ENCODE measurements at places on chromosomes 1 and 21. TPM values are rescaled to one million over a fixed set of nuclear protein-coding genes. Genes with fewer than 3 reads are reported as not detected.

DNA sequence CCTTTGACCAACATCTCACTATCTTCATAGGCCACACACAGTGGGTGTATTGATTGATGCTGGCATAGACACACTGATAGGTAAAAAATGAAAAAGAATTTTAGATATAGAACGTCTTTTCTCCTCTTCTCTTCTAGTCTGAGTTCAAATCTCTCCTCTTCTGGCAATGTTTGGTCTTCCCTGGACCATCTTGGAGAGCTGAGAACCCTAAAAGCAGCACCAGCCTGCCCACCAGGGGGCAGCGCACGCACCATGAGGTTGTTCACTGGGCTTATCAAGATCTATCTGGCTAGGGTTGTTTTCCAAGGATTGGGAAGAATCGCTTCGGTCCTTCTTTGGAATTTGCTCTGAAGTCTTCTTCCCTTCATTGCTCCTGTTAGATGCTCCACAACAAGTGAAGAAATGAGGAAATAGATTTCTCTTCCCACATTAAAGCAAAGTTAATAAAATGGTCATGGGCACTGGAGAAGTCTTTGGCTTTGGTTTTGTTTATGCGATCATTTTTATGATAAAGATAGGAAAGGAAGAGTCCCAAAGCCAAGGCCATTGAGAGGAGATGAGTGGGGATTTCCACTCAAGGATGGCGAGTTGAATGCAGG lies 104.0 kb upstream of the OLIG2 start:
- H3K36me3 ChIP-seq: no peaks in the 10 kb centered on the region
- H3K4me3 ChIP-seq: no peak overlapping the region
- no peak for DNase-seq
- peaks cover 7% of the 10 kb centered on the region for H3K27me3 ChIP-seq

- peaks cover 12% of the 10 kb centered on the region for H3K4me1 ChIP-seq
- peaks cover 12% of the 10 kb centered on the region for H3K36me3 ChIP-seq
- no peak for DNase-seq
- H3K4me3 ChIP-seq: no peak overlapping the region
- no peak overlapping the region for H3K27ac ChIP-seq
Observed at GRCh38 chr21:41895643-41896493, 16.7 kb upstream of the PRDM15 start.

- H3K4me3 ChIP-seq: no peak overlapping the region
- no peak overlapping the region for H3K27ac ChIP-seq
- peaks cover 3% of the 10 kb centered on the region for H3K4me1 ChIP-seq
- no peaks in the 10 kb centered on the region for H3K27me3 ChIP-seq
Observed at GRCh38 chr1:168879896-168880734, 151.1 kb upstream of the DPT start.

OVAAL gene
- not detected for polyA plus RNA-seq

- H3K4me1 ChIP-seq: no peaks in the 10 kb centered on the region
- H3K36me3 ChIP-seq: no peaks in the 10 kb centered on the region
- DNase-seq: no peak
- H3K4me3 ChIP-seq: no peak overlapping the region
Observed at GRCh38 chr1:243883551-243883950, 33.5 kb upstream of the AKT3 start.

DNA sequence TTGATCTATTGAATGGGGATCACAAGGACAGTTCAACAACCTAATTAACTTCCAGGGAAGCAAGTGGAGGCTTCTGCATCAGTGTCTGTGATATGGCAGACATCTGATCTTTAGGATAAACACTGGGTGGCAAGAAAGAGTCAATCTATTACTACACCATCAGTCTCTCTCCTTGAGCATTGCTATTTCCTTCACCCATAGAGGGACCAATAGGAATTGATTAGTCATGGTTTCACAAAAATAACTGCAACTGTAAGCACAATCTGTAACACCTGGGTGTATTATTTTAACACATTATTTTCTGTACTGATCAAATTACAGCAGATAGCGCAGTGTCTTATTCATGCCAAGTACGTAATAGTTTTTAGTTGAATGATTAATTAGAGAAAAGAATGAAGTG lies 50.3 kb downstream of the USP24 start:
- no peaks in the 10 kb centered on the region for H3K27me3 ChIP-seq
- no peak overlapping the region for H3K27ac ChIP-seq
- DNase-seq: no peak
- H3K36me3 ChIP-seq: peaks cover 83% of the 10 kb centered on the region
- no peaks in the 10 kb centered on the region for H3K4me1 ChIP-seq
- no peak overlapping the region for H3K4me3 ChIP-seq

Data from SK-N-SH (cell line).